ENCODE measurements at places on chromosomes 2 and 18.

DNA sequence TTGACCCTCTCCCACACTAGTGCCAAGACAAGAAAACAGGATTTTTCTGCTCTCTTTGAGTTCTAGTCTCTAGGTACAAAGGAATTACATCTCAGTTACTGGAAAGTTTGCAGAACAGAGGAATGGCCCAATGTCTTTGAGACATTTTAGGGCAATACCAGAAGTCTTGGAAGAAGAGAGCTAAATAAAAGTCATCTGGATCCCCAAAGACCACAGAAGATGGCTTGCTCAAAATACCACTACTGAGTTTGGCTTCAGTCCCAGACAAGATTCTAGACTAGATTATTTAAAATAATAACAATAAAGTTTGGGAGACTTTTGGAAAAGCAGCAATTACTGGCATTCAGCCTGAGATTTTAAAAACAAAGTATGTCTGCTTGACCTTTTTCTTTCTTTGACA lies 61.9 kb upstream of the HK2 start:
- DNase-seq, result no peak

GRCh38 chr2:206983161-206983859 lies 44.0 kb downstream of the CPO start:
- DNase-seq, result no peak

GRCh38 chr2:219473511-219473910 lies 25.2 kb upstream of the GMPPA start:
- DNase-seq, result no peak

DNA sequence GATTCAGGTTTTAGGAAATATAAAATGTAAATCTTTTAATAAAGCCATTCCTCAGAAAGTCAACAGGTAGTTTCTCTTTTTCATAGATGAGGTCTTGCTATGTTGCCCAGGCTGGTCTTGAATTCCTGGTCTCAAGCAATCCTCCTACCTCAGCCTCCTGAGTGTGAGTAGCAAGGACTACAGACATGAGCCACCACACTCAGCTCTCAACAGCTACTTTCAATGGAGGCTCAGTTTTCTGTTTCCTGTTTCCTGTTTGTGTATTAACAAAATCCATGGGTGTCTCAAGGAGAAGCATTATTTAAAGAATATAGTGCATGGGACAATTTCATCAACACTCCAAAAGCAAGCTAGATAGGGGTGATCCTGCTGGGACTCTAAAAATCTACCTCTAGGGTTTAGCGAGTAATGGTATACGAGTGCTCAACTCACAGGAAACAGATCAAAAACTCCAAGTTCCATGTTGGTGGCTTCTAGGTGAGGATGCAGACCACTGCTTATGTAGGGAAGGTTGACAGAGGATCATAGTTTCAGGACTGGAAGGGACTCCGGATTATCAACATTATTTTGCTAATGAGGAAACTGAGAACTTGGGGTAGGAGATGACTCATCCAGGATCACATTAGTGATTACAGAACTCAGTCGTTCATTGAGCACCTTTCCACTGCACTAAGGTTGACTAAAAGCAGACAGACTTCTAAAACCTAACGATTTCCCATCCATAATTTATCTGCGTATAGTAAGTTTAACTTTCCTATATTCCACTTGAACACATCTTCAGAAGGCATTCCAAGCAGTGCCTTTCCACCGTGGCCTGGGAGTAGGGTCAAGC lies 61.7 kb upstream of the WIPF1 start:
- no peak for DNase-seq

DNA sequence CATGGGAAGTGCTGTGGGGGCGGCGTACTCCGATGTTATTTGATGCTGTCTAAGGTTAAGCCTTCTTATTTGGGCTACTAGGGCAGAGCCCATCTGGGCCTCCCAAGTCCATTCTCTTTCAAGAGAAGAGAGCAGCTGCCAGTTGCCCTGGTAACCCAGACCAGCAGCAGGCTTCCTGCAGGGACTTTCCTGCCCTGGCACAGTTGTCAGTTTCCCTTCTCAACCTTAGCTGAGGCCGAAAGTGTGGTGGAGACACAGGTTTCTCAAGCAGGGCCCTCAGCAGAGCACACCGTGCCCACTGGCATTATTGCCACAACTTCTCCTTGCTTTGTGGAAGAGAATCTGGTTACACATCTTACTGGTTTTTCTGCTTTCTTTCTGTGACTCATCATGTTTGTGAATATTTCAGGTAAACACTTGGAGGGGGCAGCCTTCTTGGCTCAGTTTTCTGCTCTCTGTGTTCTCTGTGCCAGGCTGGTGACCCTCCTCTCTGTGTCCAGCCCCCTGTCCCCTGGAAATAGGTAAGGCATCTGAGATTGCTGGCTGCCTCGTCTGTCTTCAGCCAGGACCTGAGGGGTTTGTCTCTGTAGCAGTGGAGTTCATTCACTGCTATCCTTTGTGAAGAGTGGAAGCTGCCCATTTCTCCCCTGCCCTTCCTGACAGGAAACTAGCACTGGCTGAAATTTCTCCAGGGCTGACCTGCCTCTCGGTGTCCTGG lies 111.0 kb downstream of the B3GNT2 start:
- no peak for DNase-seq

- no peak for DNase-seq
Observed at GRCh38 chr2:47043142-47043890, 111.8 kb downstream of the STPG4 start.

DNA sequence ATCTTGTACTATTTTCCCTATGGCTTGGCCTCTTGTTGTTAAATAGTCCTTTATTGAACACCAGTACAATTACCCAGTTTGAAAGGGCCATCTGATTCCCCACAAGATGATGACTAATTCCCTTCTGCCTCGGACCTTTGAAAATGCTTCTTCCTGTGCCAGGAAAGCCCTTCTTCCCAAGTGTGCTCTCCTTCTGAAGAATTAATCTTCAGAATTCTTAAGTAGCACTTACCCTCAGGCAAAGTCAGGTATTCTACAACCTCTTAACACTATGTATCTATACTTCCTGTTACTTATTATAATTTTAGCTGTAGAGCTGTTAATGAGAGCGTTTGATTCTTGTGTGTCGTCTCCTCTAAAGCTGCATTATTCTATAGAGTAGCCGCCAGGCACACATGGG lies 28.6 kb upstream of the MEX3C start:
- no peak for DNase-seq

DNA sequence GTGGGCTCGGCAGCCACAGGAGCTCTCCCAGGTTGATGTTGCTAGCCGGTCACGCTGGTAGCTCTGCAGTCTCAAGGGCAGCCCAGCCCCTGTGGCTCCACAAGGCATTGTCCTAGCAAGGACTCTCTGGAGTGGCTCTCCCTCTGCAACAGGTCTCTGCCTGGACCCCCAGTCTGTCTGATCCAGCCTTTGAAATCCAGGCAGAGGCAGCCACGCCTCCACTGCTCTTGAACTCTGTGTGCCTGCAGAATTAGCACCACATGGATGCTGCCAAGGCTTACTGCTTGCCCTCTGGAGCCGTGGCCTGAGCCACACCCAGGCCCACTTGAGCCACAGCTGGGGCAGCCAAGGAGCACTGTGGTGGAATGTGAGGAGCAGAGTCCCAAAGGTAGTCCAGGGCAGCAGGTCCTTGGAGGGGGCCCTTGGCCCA lies 43.0 kb upstream of the FAHD2A start:
- no peak for DNase-seq

DNA sequence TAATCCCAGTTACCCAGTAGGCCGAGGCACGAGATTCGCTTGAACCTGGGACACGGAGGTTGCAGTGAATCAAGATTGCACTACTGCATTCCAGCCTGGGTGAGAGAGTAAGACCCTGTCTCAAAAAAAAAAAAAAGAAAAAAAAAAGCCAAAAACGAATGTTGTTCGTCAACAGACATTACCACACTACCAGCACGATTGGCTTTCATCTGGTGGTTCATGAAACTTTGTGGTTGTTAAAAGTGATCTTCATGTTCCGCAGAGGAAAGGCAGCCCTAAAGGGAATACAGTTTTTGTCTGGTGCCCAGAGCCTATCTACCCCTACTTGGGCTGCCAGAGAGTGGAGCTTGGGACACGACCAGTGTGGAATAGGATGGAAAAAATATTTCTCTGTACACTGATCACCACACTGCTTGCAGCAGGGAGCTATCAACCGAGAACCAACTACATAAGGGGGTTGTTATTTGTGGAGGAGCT lies 13.6 kb upstream of the CXCR4 start:
- DNase-seq, result peak; percentile 39

GRCh38 chr2:231462729-231463465 lies 1.4 kb downstream of the NCL start:
- no peak for DNase-seq

GRCh38 chr2:235911633-235912233 lies 256.5 kb downstream of the GBX2 start:
- DNase-seq, result no peak

GRCh38 chr2:1069847-1070246 lies 119.2 kb downstream of the SNTG2 start:
- DNase-seq, result no peak

- no peak for DNase-seq
Observed at GRCh38 chr2:232190796-232191195, 187.8 kb upstream of the ALPP start.

GRCh38 chr2:117470311-117471095 lies 344.0 kb upstream of the DDX18 start:
- no peak for DNase-seq

DNA sequence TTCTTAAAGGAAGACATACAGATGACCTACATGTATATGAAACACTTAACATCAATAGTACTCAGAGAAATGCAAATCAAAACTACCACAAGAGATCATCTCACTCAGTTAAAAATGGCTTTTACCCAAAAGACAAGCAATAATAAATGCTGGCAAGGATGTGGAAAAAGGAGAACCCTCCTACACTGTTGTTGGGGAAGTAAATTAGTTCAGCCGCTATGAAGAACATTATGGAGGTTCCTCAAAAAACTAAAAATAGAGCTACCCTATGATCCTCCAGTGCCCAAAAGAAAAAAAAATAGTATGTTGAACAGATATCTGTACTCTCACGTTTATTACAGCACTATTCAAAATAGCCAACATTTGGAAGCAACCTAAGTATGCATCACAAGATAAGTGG lies 1579.4 kb upstream of the TMEFF2 start:
- DNase-seq, result no peak

- DNase-seq, result no peak
Observed at GRCh38 chr2:175575346-175576258, 394.1 kb upstream of the ATP5MC3 start.

DNA sequence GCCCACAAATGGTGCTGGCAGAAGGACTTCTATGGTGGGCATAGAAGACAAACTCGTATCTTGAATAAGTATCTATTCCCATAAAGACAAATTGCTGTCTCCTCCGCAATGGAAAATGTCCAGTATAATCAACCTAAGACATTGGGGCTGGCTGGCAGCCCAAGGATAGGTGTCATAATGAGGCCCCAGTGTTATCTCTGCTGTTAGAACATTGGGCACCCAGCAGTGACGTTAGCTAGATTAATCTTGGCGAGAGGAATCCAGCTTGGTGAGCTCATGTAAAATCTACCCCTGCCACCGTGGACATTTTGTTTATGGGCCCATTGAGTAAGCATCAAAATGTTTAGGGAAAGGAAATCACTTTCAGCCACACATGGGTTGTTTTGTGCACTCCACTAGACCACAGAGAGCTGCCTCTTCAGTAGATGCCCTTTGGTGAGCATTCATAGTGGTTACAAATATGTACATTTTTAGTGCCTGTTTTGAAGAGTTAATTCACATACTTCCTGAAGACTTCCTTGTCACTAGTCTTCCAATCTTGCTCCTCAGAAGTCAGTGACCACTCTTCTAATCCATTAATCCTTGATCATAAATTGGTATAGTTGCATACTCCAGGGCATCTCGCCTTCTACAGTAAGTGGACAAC lies 48.2 kb upstream of the KDM3A start:
- DNase-seq, result no peak

GRCh38 chr2:184685999-184686841 lies 87.9 kb downstream of the ZNF804A start:
- DNase-seq, result no peak

DNA sequence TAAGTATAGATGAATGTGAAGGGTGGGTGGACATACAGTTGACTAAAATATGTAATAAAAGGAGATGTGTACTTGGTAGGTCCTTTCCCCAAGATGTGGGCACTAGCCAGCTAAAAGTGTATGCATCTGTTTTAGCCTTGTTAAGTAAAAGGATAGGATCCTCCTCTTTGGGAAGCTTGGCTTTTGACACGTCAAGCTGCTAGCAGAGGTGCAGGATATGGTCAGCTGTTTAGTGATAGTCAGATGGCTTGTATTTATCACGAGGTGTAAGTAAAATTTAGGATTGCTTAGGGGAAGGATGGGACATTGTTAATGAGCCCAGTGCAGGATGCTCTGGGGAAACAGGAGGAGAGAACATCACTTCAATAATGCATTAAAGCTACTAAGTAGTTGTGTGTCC lies 1.5 kb downstream of the MFSD6 start:
- no peak for DNase-seq

- no peak for DNase-seq
Observed at GRCh38 chr18:31738460-31739407, 21.9 kb downstream of the SLC25A52 start.

DNA sequence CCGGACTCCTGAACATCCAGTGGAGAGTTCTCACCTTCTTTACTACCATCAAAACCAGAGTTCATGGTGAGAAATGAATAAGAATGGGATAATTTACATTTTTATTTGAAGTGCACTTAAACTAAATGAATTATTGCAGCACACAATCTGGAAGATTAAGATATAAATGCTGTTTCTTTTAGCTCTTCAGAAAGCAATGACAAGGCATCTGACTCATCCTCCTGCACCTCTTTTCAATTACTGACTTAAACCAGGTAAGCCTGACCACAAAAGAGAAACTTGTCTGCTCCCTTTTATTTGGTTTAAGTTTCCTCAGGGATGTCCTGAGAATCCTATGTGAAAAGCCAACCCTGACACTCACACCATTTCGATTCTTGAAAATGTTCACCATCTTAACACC lies 720 bp upstream of the DSC2 start:
- no peak for DNase-seq

- no peak for DNase-seq
Observed at GRCh38 chr18:42030586-42031182, 75.7 kb downstream of the PIK3C3 start.

- no peak for DNase-seq
Observed at GRCh38 chr2:123670286-123670685, 354.8 kb upstream of the CNTNAP5 start.

DNA sequence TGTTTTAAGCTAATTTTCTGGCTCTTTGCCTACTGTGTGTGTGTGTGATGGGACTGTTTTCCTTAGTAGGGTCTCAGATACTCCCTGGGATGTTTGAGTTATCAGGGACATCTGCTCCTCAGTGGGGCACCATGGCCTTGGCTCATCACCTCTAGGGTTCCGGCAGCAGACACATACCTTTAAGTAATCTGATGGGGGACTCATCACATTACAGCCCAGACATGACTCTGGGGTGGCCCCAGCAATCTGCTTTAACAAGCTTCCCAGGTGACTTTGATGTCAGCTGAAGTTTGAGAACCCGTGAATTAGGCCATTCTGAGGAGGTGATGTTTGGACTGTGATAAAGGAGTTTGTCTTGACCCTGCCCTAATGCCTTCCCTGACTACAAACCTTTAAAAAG lies 38.8 kb downstream of the DDX18 start:
- DNase-seq, result no peak

GRCh38 chr2:80035749-80036285 lies 268.7 kb downstream of the LRRTM1 start:
- DNase-seq, result no peak

GRCh38 chr18:76873713-76874112 lies 51.4 kb downstream of the ZNF236 start:
- DNase-seq, result no peak

GRCh38 chr2:235725016-235725489 lies 231.2 kb downstream of the AGAP1 start:
- no peak for DNase-seq

GRCh38 chr2:187008111-187008510 lies 159.1 kb upstream of the ZSWIM2 start:
- no peak for DNase-seq

Measured in activated naive CD4-positive, alpha-beta T cell (primary cell).